Fibroblast of villous mesenchyme (primary cell): ENCODE measurements at places on chromosomes 3 and 15.

GRCh38 chr3:9768141-9768775 lies 1.5 kb downstream of the CAMK1 start:
- no peak for DNase-seq

- no peak for DNase-seq
Measured at GRCh38 chr15:61182946-61183345, 46.2 kb downstream of the RORA start.

- peak; percentile 25 for DNase-seq
Measured at GRCh38 chr3:122271246-122271898, 53.7 kb upstream of the CSTA start.

DNA sequence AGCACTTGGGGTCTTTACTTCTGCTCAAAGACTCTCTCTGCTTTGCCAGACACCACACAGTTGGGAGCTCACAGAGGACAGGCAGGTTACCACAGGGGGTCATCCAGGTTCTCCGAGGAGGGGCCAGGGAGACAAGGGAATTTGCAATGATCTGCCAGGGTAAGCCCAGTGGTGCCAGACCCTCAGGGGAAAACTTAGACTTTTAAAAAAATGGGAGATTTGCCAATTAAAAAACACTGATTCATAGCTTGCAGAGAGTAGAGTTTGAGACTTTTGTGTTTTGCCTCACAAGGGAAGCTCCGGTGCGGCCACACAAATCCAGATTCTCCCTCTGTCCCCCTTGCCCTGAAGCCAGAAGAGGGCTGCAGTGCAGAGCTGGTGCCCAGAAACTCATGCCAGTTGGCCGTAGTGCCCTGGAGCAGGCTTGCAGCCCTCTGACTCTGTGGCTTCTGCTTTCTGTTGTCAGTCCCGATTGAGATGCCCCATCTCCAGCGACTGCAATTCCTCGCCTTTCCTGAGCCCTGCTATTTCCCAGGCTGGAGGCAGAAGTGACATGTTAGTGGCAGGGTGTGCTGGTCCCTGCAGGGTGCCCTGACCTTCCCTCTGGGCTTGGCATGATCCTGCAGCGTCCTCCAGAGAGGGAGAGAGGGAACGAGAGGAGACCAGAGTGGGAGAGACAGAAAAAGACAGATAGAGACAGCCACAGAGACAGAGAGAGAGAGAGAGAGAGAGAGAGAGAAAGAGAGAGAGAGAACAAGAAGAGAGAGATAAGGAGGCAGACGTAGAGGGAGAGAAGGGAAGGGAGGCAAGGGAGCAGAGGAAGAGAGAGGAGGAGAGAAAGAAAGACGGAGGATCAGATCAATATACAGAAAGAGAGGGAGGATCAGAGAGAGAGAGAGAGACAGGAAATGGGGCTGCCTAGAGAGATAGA lies 46.0 kb downstream of the RHCG start:
- no peak for DNase-seq

DNA sequence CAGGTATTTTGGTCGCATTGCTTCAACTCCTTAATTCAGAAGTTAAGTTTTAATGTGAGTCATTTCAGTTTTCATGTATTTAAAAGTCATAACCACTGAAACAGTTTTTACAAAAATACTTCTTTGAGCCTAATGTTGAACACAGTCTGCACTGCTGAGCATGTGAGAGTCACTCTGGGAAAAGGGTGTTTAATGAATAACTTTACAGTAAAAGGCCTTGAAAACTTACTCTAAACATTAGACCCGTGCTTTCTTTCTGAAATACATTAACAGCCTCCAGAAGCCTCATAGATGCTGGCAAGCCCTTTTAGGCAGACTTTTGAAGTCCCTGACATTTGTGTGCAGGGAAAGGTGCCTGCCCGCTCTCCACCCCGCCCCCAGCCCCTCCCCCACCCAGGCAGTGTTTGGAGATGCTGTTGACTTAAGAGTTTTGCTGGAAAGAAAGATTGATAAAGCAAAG lies 68.9 kb upstream of the NR2F2 start:
- DNase-seq: peak; percentile 40

- DNase-seq: no peak
Measured at GRCh38 chr3:127671523-127672428, 976 bp upstream of the ABTB1 start.

DNA sequence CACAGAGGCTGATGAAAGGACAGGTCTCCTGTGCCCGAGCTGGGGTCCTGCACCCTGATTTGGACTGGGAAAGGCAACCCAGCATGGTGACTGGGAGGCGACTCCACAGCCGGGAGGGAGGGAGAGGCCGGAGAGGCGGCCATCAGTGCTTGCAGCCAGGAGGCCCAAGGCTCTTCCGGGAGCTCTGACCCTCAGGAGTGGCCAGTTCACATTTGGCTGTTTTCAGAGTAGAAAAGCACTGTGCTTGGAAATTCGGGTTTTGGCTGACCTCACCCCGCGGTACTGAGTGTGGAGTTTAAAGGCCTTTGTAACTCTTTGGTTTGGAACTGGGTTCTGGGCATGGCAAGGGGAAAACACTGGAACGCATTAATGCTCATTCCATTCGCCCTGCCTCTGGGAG lies 31.9 kb downstream of the SMAD6 start:
- no peak for DNase-seq

- DNase-seq: peak; percentile 75
Measured at GRCh38 chr15:70608144-70608543, 155.2 kb downstream of the UACA start.

DNA sequence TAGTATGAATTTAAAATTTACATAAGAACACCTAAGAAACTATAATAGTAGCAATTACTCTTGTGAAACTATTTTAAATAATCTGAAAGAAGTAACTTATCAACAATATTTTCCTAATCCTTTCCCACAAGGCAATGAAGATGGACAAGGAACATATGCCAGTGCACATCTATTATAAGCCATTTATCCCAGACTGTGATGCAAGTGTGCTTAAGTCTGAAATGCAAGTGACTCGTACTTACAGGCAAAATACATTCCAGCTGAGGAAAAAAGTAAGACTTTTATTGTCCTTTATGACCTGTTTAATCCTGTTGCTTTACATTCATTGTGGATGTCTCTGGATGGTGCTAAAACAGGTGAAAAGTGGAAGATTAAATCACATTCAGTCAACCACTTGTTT lies 709.4 kb downstream of the ZNF385D start:
- peak; percentile 33 for DNase-seq

DNA sequence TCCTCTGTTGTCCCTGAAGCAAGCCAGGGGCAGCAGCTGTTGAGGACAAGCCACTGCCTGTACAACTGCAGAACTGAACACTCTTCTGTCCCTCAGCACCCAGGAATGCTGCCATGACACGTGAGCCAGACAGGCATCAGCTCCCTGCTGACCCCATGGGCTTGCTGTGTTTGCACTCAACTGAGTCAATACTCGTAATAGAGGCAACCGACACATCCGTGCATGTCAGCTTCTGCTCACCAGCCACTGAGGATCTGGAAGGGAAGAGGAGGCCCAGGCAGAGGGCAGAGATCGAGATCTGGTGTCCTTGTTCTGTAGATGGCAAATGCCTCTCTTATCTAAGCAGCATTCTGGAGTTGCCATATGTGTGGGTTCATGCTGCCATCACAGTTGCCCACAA lies 54.3 kb upstream of the SEC61A1 start:
- no peak for DNase-seq

DNA sequence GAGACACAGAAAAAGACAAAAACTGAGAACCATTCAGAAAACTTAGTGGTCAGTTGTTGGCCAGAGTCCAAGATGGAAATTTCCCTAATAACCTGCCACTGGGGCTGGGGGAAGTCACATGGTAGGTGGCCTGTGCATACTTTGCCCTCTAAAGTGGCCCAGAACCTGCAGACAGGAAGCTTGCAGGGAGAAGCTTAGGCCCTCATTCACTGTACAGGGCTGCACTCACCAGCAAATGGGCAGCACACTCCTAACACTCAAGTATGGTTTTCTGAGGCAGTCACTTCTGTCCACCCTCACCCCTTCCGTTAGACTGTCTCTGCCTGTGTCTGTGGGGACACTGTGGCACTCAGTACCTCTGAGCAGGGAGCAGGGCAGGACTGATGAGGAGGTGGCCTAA lies 14.5 kb upstream of the RNU6-1 start:
- no peak for DNase-seq

- DNase-seq: no peak
Measured at GRCh38 chr3:141063831-141064230, 12.7 kb downstream of the SPSB4 start.

GRCh38 chr3:67018789-67019526 lies 20.9 kb downstream of the KBTBD8 start:
- DNase-seq: peak; percentile 75

DNA sequence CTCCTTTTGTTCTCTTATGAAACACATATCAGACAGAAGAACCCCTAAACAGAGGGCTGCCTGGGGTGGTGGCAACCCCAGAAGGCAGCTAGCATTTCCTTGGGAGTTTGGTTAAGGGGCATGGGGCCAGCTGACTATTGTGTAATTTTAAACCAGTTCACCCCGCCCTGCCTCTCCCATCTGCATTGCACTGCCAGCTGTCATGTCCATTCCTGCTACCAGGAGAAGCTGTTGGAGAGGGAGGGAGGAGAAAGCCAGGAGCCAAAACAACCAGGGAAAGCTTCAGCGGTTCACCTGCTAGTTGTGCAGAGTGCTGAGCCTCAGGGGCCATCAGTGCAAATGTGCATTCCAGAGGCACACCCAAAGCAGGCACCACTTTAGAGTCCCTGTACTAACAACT lies 47.6 kb upstream of the ATP1B3 start:
- peak; percentile 17 for DNase-seq

- peak; percentile 96 for DNase-seq
Measured at GRCh38 chr15:96327155-96327741, 3.3 kb upstream of the NR2F2 start.

DNA sequence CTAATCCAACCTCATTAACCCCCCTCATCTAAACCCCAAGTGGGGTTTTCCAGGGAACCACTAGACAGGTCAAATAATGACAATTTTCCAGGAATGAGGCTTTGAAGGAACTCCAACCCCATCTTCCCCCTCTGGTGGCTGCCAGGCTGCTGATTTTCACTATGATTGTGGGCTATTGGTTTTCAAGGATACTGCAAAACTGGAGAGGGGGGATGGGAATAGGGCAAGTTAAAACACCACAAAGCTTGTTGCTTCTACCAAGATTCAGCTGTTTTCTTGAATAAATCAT lies 10.4 kb upstream of the ZNF662 start:
- no peak for DNase-seq

- DNase-seq: no peak
Measured at GRCh38 chr15:99735868-99736267, 2.6 kb upstream of the LYSMD4 start.

DNA sequence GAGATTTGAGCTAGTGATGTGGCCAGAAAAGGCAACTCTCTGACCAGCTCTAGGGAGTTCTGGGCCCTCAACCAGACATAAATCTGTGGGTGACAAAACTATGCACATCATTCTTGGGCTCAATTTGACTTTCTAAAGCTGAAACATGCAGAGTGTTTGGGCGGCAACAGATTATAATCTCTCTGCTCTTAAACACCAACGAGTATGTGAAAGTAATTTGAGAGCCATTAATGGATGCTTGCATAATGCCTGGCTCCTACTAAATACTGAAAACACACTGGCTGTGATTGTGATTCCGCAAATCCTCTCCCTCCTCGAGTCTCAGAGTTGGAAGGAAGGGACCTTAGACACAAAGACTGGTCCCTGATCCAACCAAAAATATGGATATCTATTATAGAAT lies 186.7 kb downstream of the UACA start:
- peak; percentile 55 for DNase-seq

DNA sequence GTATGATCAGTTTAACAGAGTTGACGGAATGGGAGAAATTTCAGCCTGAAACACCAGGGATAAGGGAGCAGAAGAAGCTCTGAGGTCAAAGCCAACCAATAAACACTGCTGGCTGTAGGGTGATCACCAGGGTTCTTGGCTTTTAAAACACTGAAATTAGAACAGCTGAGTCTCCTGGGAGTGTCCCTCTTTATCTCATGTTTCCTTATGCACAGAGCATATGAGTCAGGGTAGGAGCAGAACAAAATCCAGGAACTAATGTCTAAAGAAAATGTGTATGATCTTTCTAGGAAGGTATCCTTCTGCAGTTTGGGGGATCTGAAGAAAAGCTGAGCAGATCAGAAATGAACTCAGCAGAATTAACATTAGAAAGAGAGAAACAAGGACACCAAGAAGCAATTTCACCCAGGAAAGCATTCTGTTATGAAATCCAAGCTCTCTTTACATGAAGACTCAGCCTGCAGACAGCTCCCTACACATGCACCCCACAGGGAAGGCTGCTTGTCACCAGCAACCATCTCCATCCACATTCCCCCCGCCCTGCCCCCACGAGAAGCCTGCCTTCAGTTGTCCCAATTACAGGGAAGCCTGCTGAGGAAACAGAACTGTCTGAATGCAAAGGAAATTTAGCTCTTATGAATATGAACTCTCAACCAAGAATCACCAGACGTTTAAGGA lies 469.7 kb downstream of the PDCD6IP start:
- no peak for DNase-seq

- no peak for DNase-seq
Measured at GRCh38 chr15:74129586-74130154, 716 bp upstream of the ISLR2 start.

- peak; percentile 52 for DNase-seq
Measured at GRCh38 chr3:4290272-4290893, 12.8 kb upstream of the SETMAR start.

DNA sequence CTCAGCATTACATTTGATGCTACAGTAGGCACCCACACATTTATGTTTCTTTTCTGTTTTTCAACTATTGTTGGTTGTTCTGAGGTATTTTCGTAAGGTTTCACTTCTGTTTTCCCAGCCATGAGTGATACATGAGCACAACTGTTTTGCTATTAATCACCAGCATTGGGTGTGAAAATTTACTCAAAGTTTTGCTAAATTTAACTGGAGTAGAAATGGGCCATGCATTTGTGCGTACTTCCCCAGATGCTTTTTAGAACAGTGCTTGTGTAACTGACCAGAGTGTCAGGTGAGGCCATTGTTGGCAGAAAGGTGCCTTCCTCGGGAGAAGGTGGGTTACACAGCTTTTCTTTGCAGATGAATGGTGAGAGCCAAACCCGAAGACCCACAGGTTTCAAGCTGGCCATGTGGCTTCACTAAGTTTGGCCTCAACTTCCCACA lies 70.4 kb downstream of the ST6GAL1 start:
- DNase-seq: no peak

DNA sequence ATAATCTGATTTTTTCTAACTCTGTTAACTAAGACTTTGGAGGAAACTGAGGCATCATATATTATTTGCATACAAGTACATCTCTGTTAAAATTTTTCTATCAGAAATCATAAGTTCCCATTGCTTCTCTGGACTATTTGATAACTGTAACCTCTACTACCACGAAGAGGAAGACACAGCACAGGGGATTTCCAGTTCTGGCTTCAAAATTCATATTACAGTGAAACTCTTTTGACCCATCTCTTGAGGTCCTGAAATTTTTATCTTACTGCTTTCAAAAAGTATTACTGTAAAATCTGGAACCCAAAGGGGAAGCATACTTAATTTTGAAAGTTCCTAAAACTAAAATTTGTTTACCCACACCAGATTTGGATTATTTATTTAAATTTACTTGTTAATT lies 4.2 kb downstream of the PLSCR1 start:
- DNase-seq: no peak
